RCC 7860 (cell line): ENCODE measurements at places on chromosomes 2 and 18.
A peak's percentile ranks its signal among the peaks of the same experiment; 100 is the strongest.

DNA sequence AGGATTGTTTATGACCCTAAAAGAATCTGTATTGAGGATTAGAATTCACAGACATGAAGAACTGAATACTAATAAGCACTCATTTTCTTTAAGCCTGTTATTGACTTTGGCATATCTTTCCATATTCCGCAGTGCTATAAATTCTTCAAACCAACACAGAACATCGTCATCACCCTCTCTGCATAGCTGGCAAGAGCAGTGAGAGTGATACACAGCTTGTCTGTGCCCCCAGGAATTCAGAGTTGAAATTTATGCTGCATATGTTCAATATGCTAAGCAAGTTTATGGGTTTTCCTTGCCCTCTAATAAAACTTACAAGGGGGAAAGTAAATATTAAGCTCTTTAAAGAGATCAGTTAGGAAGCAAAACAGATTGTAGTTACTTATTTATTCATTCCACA is 32.7 kb downstream of the CTLA4 start:
- no peak for DNase-seq

GRCh38 chr2:192126912-192127311 is 67.8 kb downstream of the TMEFF2 start:
- DNase-seq: no peak

GRCh38 chr18:61379827-61380226 is 46.6 kb downstream of the CDH20 start:
- no peak for DNase-seq

DNA sequence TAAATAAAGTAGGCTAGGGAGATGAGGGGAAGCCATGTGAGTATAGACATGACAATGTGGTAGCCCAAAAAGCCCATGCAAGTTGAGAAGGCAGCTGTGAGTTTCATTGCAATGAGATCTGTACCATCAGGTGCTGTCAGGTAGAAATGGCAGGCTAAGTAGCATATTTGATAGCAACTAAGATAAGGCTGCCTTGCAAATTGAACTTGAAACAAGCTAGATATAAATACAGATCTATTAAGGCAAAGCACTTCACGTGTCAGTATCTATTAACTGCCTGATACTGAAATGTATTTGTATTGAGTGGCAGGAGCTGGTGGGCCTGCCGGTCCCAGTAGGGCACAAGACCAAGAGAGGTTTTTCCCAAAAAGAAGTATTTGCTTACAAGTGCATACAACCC is 419.9 kb downstream of the TDRD15 start:
- DNase-seq: no peak

- DNase-seq: no peak
Measured at GRCh38 chr2:105858868-105859693, 114.4 kb downstream of the NCK2 start.

GRCh38 chr2:97765933-97766332 is 52.6 kb downstream of the ZAP70 start:
- no peak for DNase-seq

DNA sequence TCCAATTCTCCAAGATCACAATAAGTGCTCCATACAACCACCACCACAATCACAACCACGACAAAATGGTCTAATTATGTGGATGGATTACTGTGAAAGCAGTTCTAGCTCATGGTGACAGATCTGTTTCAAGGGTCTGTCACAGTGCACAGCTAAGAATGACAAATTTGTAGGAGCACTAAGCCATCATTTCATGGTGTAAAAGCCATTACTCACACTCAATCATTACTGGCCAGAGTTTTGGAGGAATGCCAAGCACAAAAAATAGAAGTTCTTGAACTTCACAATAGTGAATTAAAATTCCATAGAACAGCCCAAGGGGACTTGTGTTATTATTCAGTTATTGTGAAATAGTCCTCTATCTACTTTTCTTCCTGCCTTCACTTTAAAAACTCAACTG is 2.3 kb downstream of the CPS1 start:
- no peak for DNase-seq

- no peak for DNase-seq
Measured at GRCh38 chr2:53987336-53987921, 16.6 kb upstream of the PSME4 start.

DNA sequence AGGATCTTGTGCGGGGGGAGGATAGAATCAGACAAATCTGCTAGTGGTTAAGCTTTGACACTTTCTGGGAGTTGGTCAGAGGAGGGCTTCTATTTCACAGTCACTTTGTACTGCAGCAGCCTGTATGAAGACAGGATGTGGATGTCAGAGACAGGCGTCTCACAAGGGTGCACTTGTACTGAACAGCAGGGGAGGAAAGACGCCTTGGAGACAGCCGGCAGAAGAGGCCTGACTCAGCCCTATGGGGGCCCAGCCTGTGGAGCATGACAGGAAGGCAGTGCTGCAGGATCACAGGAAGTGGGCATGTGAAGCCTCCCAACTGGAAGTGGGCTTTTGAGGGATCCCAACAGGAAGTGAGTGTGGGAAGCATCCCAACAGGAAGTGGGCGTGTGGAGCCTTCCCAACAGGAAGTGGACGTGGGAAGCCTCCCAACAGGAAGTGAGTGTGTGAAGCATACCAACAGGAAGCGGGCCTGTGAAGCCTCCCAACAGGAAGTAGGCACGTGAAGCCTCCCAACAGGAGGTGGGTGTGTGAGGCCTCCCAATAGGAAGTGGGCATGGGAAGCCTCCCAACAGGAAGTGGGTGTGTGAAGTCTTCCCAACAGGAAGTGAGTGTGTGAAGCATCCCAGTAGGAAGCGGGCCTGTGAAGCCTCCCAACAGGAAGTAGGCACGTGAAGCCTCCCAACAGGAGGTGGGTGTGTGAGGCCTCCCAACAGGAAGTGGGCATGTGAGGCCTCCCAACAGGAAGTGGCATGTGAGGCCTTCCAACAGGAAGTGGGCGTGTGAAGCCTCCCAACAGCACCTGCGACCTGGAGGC is 212.3 kb downstream of the SNTG2 start:
- DNase-seq: peak; percentile 76

DNA sequence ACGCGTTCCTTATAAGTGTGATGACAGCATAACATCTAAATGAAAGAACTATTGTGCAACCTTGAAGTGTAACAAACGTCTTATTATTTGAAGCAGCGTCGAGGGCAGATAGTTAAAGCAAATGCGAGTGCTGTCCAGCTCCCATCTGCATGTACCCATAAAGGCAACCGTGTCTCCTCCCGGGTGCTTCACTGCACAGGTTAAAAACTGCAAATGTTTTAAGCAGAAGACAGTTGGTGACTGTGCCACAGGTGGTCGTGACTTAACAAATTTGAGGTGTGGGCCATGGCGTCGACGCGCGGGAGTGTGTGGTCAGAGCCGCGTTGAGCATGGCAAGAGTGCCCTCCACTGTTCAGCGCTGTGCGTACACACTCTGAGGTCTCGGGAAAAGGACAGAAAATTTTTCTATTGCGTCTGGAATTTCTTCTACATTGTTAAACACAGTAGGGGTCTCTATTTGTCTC is 6.4 kb downstream of the SALL3 start:
- DNase-seq: no peak
